Amniotic epithelial cell (primary cell): ENCODE measurements at places on chromosomes 7 and 10.

- DNase-seq, result no peak
These were observed 4.8 kb upstream of the CALHM1 start for GRCh38 chr10:103463499-103463898.

- DNase-seq, result no peak
These were observed 176.5 kb upstream of the ADO start for GRCh38 chr10:62627983-62628382.

GRCh38 chr10:34081347-34081743 lies 733.8 kb downstream of the PARD3 start:
- no peak for DNase-seq

GRCh38 chr7:4842319-4843064 lies 19.3 kb downstream of the PAPOLB start:
- DNase-seq, result no peak

DNA sequence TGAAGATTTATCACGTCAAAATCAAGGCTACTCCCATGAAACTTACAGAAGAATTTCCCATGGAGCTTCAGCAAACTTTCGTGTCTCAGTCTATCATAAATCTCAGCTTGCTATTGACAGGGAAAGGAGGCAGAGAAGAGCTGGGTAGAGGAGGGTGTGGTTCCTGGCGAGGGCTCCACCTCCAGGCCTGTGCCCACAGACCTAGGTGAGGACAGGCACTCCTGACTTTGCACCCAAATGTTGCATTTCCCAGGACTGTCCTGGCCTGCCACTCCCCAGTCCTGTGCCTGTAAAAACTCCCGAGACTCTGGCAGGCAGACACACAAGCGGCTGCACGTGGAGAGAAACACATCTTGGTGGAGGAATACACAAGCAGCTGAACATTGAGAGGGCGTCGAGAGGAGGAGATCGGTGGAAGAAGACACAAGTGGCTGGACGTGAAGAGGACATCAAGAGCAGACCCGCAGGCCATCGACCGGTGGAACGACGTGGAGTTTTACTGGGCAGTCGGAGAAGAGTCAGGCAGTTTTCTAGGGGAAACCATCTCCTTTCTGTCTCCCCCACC lies 145.1 kb downstream of the CTNNA3 start:
- DNase-seq, result no peak

GRCh38 chr10:19683356-19683755 lies 132.9 kb upstream of the PLXDC2 start:
- peak; percentile 56 for DNase-seq

- no peak for DNase-seq
These were observed 45.1 kb upstream of the LYZL1 start for GRCh38 chr10:29243750-29244149.

DNA sequence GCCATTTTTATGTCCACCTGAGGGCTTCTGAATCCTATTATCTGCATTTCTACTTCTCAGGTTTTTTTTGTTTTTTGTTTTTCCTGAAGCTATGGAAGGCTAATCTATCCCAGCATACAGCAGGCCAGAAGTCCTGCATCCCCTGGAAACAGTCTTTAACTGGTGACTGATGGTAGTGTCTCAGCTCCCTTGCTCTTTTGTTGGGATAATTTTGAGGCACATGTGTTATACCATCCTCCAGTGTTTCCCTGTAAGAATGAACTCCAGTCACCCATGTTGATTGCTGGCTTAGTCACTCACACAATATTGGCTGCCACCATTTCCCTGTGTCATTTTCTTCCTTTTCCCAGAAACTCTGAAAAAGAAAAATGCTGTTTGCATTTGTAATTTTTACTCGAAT lies 1094.0 kb upstream of the LRRN3 start:
- DNase-seq, result no peak

GRCh38 chr10:33684211-33684611 lies 349.7 kb upstream of the NRP1 start:
- DNase-seq, result no peak

DNA sequence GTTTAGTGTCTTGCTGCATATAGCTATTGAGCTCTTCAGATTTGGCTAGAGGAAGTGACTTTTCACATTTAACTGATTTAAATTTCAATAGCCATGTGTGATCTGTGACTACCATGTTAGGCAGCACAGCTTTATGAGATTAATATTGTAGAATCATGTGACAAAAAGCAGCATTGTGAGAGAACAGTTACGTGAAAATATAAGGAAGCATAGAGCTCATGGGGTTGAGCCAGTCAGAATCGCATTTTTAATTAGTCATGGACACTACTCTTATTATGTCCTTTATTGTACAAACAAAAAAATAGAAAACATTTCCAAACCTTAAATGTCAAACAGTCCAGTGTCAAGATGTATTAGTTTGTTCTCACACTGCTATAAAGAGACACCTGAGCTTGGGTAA lies 48.0 kb downstream of the MTURN start:
- DNase-seq, result no peak

DNA sequence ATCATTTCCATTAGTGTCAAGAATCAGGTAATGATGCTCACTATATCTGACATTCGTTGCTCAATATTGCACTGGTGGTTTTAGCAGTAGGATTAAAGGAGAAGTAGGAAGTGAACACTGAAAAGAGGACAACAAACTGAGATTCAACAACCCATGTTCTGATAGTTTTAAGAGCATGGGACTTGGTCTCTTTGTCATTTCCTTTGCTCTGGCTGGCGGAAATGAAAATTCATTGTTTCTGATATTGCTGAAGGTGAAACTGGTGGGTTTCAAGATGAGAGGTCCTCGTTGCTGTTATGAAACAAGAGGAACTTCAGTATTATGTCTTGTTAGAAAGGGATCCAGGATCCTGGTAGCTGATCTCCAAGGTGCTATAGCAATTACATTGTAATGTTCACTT lies 129.0 kb downstream of the DNAH11 start:
- DNase-seq, result no peak

DNA sequence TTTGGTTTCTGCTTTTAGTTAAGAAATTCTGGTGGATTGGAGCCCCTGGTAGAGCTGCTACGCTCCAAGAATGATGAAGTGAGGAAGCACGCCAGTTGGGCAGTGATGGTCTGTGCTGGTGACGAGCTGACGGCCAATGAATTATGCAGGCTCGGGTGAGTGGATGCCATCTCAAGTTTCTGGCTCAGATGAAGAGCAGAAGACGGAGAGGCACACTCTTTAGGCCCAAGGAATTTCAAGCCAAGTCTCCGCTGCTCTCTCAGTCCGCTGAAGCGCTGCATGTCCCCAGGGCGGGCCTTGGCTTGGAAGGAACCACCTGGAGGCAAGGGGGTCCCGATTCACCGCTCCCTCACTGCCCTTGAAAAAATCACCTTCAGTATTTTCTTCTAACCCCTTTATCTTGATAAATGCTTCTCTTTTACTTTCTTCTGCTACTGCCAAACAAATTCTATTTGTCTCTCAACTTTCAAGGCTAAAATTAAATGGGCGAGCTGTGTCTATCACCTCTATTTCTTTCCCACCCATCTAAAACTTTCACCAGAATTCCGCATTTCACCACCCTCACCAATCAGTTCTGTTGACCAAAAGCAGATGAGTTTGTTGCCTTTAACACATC lies 74.2 kb downstream of the ARMC3 start:
- DNase-seq, result no peak

GRCh38 chr10:132028706-132029105 lies 37.0 kb upstream of the JAKMIP3 start:
- DNase-seq, result no peak

DNA sequence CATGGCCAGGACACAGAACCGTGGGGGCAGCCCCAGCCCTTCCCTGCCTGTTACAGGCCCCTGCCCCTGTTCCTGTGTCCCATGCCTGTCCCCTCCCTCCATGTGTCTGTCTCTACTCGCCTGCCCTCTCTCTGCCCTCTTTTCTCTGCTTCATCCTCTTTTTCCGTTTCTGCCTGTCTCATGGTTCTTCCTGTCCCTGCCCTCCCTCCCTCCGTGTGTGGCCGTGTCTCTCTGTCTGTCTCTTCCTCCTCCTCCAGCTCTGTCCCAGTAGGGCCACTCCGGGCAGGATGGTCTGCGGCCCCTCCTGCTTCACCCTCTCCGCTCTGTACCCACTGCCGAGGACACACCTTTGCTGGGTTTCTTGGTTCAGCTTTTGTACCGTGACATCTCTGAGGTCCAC lies 137.4 kb downstream of the FAM53B start:
- no peak for DNase-seq

DNA sequence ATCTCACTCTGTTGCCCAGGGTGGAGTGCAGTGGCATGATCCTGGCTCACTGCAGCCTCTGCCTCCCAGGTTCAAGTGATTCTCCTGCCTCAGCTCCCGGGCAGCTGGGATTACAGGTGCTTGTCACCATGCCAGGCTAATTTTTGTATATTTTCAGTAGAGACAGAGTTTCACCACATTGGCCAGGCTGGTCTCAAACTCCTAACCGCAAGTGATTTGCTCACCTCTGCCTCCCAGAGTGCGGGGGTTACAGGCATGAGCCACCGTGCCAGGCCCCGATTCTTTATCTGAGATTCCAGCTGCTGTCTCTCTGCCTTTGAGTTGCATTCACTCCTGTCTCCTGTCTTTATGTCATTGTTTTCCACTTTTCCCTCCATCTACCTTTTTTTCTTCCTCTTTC lies 168.7 kb downstream of the TMEM178B start:
- DNase-seq, result no peak
